CD4-positive, CD25-positive, alpha-beta regulatory T cell (primary cell): ENCODE measurements at places on chromosomes 16 and 17. TPM values are rescaled to one million over a fixed set of nuclear protein-coding genes. Genes with fewer than 3 reads are reported as not detected.

The EFNB3 gene
- polyA plus RNA-seq = not detected

The SPN gene
- polyA plus RNA-seq = 118 TPM

The SCN4A gene
- not detected for polyA plus RNA-seq

The RNF222 gene
- 0.27 TPM for polyA plus RNA-seq

The AP2B1 gene
- polyA plus RNA-seq = 89.2 TPM

The NME3 gene
- polyA plus RNA-seq = 101 TPM

The LRRC36 gene
- not detected for polyA plus RNA-seq

The IGF2BP1 gene
- not detected for polyA plus RNA-seq

The LPO gene
- polyA plus RNA-seq = not detected

The PITPNM3 gene
- polyA plus RNA-seq = not detected

The RAP1GAP2 gene
- 5.1 TPM for polyA plus RNA-seq

The HNF1B gene
- polyA plus RNA-seq = not detected

The OTOA gene
- not detected for polyA plus RNA-seq

The PRKCB gene
- 54.7 TPM for polyA plus RNA-seq

The ABCC3 gene
- not detected for polyA plus RNA-seq

The PVALEF gene
- polyA plus RNA-seq = not detected

The CLEC18C gene
- 0.03 TPM for polyA plus RNA-seq

The CDH11 gene
- not detected for polyA plus RNA-seq

The IL21R gene
- polyA plus RNA-seq = 38.6 TPM

The PLLP gene
- polyA plus RNA-seq = 1.1 TPM

The SMIM22 gene
- polyA plus RNA-seq = not detected

The TPSAB1 gene
- not detected for polyA plus RNA-seq

The MT3 gene
- 1.2 TPM for polyA plus RNA-seq

The TVP23C gene
- polyA plus RNA-seq = 5.1 TPM

The PRSS21 gene
- 4.9 TPM for polyA plus RNA-seq

The OMG gene
- 0.33 TPM for polyA plus RNA-seq

The SLC47A2 gene
- not detected for polyA plus RNA-seq

The MGAT5B gene
- not detected for polyA plus RNA-seq

The PITPNC1 gene
- 39.5 TPM for polyA plus RNA-seq

The ATAD5 gene
- 0.72 TPM for polyA plus RNA-seq

The RAB11FIP3 gene
- 1.4 TPM for polyA plus RNA-seq

The UMOD gene
- polyA plus RNA-seq = not detected

The UTP4 gene
- 47.6 TPM for polyA plus RNA-seq

The TPPP3 gene
- not detected for polyA plus RNA-seq

The TNP2 gene
- not detected for polyA plus RNA-seq

The CAPNS2 gene
- not detected for polyA plus RNA-seq

The CYBC1 gene
- polyA plus RNA-seq = 196 TPM

The NME2 gene
- polyA plus RNA-seq = 304 TPM

The PEMT gene
- 33.2 TPM for polyA plus RNA-seq

The CDC6 gene
- 1.7 TPM for polyA plus RNA-seq

The TNS4 gene
- polyA plus RNA-seq = not detected

The COIL gene
- polyA plus RNA-seq = 18.6 TPM

The DLX3 gene
- not detected for polyA plus RNA-seq

The STAT5B gene
- 111 TPM for polyA plus RNA-seq

The CRYBA1 gene
- polyA plus RNA-seq = not detected

The CACNG3 gene
- not detected for polyA plus RNA-seq

The CMTM2 gene
- not detected for polyA plus RNA-seq

The VWA3A gene
- not detected for polyA plus RNA-seq

The CCDC92B gene
- not detected for polyA plus RNA-seq

The IFT20 gene
- 44.9 TPM for polyA plus RNA-seq

The GLTPD2 gene
- polyA plus RNA-seq = not detected

The TEKT3 gene
- polyA plus RNA-seq = not detected

The ZG16B gene
- polyA plus RNA-seq = 0.60 TPM

The CAPN15 gene
- polyA plus RNA-seq = 5.8 TPM

The TMEM235 gene
- polyA plus RNA-seq = not detected

The LYRM9 gene
- 14.8 TPM for polyA plus RNA-seq
